NK-92 treated with Interleukin-12 subunit alpha and Interleukin-12 subunit beta, amount 100 ng/mL, for 24 hours (cell line): ENCODE measurements at places on chromosomes 5 and 9.

- no peak for DNase-seq
Observed at GRCh38 chr5:93579692-93580062, 1.3 kb downstream of the NR2F1-AS1 start.

GRCh38 chr5:21919414-21920022, 933.6 kb downstream of the CDH12 start:
- no peak for DNase-seq

DNA sequence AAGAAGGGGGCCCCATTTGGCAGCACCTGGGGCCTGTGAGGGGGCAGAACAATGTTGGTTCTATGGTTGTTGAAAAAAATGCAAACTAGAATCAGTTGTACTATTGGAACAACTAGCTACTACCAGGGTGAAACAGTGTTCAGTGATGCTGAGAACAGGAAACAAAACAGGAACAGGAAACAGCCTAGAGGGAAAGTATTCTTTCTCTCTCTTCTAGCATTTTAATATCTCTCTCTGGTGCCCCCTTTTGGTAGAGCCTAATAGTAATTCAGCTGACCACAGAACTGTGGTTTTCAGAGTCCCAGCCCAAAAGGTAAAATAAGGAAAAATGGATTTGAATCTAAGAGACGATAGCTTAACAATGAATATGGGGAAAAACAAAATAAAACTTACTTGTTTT, 138.0 kb upstream of the KCNN2 start:
- no peak for DNase-seq

- no peak for DNase-seq
Observed at GRCh38 chr9:117704024-117704575, at the start of gene TLR4. Gene TLR4 (plus strand): TSS chr9:117704403. CDS start chr9:117704473, 70 bp downstream.

DNA sequence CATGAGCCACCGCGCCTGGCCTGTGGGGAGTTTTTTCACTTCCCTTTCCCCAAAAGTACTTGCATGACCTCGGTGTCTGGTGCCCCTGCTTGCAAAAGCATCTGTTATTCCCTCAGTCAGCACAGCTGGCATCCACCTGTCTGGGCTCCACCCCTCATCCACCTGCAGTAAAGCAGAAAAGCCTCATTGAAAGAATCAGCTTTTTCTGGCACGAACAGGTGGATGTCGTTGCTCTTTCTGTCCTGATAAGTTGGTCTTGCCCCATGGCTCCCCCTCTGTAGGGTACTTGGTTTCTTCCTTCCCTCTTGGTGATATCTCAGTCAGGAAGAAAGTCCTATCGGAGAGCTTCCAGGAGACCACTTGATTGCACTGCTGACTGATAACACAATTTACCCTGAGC, 37.4 kb downstream of the WWC1 start:
- DNase-seq = no peak
